Hematopoietic multipotent progenitor cell treated with erythropoietin and hydrocortisone succinate and interleukin-3 and kit ligand, for 15 days (in vitro differentiated cells): ENCODE measurements at places on chromosomes 2 and 18.

GRCh38 chr2:120735746-120736170 is at the start of gene GLI2:
Gene GLI2 (plus strand): TSS chr2:120735868. CDS start chr2:120797321, 61,453 bp downstream.
- DNase-seq = no peak

DNA sequence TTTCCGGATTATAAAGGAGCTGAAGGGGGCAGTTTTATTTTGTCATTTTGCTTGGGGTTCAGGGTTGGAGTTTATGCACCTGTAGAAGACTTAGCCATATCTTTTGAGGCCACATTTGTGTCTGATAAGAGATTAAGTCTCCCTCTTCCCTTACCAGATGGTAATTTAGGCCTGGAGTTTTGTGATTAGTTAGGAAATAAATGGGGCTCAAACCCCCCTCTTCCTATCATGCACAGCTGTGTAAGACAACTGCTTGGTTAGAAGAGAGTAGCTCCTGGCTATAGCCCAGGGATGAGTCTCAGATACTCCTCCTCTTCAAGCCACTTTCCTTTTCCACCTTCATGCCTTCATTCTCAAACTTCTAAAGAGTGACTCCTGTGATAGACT is 802 bp upstream of the SAP130 start:
- DNase-seq = peak; percentile 61

DNA sequence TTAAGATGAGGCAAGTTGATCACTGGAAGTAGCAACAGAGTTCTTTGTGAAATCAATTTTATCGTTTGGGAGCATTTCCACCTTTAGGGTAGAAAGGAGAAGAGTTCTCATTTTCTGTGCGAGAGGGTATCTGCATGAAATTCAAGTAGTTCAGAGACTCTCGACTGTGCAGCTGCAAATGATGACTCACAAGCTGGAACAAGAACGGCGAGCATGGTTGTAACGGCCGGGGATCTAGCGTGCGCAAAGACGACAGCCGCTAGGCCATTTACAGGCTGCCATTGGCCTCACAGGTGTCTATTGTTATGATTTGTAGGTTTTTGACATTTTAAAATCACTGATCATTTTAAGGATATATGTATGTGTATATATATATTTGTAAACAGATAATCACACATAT is 5.2 kb downstream of the KLHL29 start:
- no peak for DNase-seq

DNA sequence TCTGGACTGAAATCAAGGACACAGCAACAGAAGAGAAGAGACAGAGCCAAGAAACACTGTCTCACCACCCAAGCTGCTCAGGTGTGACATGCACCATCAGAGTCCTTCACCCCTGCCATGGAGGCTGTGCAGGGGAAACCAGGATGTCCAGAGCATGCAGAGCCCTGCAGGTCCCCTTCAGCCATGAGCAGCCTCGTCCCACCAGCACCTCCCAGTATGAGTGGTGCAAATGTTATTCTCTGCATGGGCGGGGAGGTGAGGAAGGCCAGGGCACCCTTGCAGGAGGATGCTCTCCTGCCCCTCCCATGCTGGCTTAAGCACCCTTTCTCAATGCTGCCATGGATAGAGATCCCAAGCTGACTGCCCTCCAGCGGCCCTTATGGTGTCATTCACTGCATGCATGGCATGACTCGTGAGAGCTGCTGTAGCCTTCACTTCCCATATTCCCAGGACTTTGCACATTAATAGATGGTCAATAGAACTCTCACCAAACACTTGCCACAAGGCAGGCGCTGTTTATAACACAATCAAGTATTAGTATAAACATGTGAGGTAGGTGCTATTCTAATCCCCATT is 171.0 kb downstream of the ANAPC1 start:
- DNase-seq = no peak

- DNase-seq = peak; percentile 54
Observed at GRCh38 chr2:174076040-174076439, 110.9 kb upstream of the SP3 start.

DNA sequence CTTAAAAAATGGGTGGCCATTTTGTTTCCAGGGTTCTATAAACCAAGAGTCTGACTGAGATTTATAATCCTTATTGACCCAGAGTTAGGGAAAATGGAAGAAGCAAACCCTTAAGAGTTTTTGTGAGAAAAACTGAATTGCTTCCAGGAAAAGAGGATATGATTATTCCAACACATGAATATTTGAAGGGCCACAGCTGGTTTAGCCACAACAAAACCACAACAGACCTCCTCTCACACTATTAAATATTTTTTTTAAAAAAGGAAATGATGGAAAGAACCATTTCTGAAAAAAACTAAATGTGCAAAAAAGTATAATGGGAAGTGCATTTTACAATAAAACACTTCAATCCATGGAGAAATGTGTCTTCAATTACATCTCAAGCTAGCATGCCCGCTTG is 182.7 kb downstream of the ETAA1 start:
- no peak for DNase-seq

DNA sequence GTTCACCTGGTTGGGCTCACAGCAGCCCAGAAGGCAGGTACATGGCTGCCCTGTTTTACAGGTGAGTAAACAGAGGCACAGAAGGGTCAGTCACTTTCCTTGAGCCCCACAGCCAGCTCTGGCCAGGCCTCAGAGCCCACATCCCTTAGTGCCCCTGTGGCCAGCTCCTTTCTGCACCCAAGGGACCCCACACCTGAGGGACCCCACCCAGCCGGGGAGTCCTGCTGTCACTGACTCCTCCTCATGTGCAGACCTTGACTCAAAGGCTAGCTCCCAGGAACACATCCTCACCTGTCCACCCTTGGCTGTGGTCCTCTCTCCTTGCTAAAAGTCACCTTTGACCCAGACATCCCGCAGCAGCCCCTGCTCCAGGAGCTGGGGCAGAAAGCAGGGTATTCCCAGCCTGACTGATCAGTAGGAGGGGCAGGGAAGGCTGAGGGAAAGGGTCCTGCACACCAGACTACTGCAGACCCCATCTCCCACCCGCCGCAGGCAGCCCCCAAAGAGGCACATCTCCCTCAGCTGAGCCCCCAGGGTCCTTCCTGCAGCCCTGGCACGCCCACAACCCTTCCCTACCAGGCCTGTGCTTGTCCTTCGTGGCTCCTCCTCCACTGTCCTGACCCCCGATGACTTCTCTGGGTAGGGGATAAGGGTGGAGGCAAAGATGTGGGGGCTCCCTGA is 9.8 kb upstream of the ARHGEF4 start:
- DNase-seq = no peak

GRCh38 chr2:147051248-147051647 is 793.6 kb upstream of the ACVR2A start:
- DNase-seq = no peak

GRCh38 chr18:48514786-48515185 is 24.0 kb upstream of the CTIF start:
- DNase-seq = no peak

- DNase-seq = no peak
Observed at GRCh38 chr2:164046040-164046439, 310.2 kb upstream of the FIGN start.

DNA sequence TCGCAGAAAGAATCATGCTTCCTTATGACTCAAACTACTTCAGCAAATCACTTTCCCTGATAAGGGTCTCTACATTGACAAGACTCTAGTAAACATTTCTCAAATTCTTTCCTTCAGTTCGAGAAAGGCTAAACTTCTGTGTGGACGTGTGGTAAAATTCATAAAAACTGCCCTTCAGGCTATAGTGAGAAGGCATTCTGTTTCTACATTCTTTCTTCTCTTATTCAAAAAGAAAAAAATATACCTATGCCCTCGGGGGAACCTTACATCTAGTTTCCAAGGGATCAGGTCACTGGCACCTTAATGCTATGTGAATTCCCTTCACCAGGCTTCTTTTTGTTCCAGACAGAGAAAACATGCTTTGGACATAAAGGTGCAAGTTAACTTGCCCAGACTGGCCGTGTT is 4.9 kb downstream of the VIT start:
- no peak for DNase-seq

DNA sequence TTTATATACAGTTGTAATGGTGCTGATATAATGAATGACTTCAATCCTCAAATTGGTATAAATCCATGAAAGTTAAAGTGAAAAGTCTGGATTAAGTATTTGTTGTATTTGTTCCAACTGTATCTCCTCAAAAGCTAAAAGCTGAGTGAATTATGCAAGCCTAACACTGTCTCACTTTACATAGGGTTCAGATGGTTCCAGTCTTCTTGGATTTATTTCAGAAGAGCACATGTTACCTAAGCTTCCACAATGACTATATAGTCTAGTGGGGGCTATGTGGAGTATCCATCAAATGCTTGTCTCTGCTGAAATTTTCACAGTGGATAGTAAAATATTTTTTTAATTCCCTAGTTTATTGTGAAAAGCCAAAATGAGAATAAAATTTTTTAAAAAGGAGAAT is 13.0 kb downstream of the MCEE start:
- DNase-seq = no peak

DNA sequence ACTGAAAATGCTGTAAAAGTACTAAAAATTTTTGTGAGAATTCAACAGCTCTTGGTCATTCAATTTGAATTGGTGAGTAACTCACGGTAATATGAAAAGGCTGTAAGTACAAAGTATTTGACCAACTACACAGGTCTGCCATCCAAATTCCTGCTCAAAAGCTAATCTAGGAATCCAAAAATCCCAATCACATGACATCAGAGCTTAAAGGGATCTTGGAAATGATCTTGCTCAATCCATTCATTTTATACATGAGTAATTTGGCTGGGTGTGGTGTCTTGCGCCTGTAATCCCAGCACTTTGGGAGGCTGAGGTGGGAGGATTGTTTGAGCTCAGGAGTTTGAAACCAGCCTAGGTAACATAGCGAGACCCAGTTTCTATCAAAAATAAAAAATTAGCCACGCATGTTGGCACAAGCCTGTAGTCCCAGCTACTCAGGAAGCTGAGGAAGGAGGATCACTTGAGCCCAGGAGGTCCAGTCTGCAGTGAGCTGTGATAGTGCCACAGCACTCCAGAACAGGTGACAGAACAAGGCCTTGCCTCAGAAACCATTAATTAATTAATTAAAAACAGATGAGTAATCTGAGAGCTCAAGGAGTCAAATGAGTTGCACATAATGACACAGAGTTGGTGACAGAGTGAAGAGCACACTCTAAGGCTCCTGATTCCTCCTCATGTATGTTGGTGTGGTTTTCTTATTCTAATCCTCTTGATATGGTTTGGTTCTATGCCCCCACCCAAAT is 19.8 kb downstream of the SPIRE1 start:
- no peak for DNase-seq

- no peak for DNase-seq
Observed at GRCh38 chr2:7043690-7044089, 126.5 kb downstream of the RNF144A start.

DNA sequence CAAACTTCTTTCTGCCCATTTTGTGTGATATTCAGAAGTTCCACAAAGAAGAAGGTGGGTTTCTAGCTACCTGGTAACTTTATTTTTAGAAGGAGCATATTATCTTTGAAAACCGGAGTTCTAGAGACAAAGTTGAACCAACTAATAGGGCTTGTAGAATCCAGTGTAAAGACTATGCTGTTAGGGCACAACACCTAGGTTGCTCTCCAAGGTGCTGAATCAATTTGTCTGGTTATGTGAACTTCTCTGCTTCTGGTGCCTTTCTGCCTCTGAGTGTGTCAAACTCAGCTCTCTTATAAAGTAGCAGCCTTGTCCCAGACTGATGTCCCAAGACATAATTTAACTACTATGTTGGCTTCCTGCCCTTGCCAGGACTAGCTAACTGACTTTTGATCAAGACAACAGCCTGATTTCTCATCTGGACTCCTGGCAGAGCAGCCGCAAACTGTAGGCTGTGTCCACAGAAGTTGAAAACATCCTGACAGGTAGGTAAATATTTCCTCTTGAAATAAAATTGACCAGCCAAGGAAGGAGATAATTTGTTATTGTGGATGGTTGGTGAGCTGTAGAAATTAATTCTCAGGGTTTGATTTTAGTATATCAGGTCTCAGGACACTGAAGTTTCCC is 119.4 kb downstream of the CYRIA start:
- DNase-seq = no peak

GRCh38 chr18:40613721-40614120 is 1341.3 kb upstream of the PIK3C3 start:
- DNase-seq = no peak

DNA sequence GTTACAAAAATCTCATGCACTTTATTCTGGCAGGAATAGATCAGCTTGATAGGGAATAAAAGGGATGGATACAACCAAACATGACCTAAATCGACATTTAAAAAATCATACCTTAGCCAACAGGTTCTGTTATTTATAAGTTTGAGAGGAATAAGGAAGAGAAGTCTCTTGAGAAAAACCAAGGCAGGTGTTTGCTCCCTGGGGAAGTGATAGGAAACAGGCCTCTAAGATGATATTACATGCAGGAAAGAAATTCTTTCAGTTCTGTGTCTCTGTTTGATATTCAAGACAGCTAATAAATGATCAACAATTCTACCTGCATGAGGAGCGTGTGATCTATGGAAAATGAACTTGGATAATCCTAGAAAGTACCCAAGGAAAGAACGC is 184.8 kb upstream of the ZEB2 start:
- DNase-seq = no peak

DNA sequence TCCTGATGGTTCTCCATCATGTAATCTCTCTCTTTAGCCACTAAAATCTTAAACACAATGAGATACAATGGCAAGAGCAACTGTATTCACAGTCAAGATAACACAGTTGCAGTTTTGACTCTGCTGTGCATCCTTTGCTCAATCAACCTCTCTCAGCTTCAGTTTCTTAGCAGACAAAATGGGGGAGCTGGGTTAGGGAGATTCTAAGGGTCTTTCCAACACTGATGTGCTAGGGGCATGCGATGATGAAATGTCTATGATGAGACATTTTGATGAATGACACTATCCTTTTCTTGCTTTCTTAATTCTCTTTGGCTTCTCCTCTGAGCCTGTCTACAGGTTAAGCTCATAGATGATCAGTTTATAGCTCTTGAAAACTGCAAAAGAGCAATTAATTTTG is 1.1 kb downstream of the SERPINB10 start:
- DNase-seq = no peak

DNA sequence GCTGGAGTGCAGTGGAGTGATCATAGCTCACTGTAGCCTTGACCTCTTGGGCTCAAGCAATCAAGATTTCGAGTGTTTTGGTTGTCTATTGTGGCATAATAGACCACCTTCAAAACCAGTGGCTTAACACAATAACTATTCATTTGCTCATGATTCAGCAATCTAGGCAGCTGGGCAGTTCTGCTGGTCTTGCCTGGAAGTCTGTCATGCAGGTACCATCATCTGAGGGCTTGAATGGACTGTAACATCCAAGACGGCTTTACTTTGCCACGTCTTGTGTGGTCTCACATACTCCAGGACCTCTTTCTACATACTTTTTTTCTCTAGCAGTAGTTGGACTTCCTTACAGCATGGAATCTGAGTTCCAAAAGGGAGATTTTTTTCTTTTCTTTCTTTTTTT is 13.2 kb upstream of the ANKRD29 start:
- DNase-seq = no peak

DNA sequence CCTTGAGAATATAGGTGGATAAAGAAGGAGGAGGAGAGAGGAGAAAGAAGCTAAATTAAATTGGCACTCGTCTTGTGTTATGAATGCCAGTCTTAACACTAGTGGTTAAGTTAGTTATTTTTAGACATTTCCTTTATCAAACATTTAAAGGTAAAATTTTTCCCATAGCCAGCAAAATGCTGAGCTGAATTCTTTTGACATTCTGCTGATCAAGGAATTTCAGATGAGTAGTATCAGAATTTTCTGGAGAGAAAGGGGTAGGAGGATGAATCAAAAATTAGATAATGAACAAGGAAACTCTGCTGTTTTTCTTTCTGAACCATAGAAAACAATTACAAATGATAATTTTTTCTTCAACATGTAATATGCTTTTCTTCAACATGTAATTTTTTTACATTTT is 52.5 kb downstream of the ASXL3 start:
- no peak for DNase-seq
